IMR-90 (cell line): ENCODE measurements at places on chromosomes 2 and 18.

GRCh38 chr2:39851651-39852110 lies 72.6 kb upstream of the THUMPD2 start:
- DNase-seq, result peak; percentile 63

GRCh38 chr2:1708476-1709334 lies 35.6 kb downstream of the PXDN start:
- peak; percentile 27 for DNase-seq

- no peak for DNase-seq
Measured at GRCh38 chr18:12245793-12246135, 8.4 kb upstream of the CIDEA start.

- no peak for DNase-seq
Measured at GRCh38 chr2:45823723-45824206, 172.3 kb downstream of the PRKCE start.
